ENCODE measurements at places on chromosomes 4 and X.

DNA sequence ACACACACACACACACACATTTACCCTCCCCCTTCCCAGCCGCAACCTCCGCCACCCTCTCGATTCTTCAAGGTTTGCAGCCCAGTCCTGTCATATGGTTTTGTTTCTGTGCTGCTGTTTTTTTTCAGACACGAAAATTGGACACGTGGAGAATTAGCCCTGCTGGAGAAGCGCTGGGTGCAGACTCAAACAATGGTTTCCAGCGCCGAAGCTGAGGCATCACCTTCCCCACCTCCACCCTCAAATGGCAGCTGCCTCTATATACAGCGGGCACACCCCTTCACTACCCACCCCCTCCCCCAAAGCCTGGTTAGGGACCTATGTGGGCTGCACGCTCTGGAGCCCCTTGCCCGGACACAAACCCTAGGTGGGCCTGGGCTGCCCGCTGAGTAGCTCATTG, 87.9 kb downstream of the BCOR start:
- DNase-seq, result no peak

DNA sequence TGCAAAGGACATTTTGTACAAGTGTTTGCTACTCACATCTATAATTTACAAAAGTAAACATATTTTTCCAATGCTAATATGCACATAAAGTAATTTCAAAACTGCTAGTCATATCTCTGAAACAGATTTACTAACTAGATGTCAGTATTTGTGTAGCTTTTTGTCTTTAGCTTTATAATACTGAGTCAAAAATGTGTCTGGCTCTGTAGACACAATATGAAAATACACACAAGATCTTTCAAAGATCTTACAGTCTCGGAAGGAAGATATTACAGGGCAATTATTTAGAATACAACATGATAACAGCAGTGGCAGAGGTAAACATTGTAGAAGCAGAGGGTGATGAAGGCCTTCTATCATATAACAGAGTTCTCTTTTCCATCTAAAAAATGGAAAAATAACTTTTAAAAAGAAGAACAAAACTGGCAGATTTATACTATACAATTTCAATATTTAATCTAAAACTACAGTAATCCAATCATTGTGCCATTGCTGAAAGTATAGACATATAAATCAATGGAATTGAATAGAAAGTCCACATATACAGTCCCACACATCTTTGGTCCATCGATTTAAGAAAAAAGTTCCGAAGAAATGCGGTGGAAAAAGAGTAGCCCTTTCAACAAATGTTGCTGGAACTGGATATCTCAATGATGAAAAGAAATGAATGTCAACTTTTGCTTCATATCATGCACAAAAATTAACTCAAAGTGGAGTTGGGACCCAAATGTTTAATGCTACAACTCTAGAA, 29.4 kb downstream of the ARAP2 start:
- no peak for DNase-seq

- no peak for DNase-seq
Observed at GRCh38 chrX:151177141-151178027, 1.0 kb downstream of the GPR50 start.

DNA sequence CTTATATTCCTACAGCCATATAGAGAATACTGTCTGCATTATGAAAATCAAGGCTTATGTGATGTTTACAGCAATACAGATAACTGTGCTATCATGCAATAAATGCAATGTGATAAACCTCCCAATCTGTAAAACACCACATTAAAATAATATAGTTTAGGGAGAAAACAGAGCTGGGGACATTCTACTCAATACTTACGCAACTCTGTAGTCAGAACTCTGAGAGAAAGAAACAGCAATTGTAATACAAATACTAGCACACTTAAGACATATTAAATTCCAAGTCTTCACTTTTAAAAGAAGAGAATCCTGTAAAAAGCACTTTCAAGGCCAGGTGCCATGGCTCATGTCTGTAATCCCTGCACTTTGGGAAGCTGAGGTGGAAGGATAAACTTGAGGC, 61.4 kb downstream of the ANKRD17 start:
- no peak for DNase-seq

DNA sequence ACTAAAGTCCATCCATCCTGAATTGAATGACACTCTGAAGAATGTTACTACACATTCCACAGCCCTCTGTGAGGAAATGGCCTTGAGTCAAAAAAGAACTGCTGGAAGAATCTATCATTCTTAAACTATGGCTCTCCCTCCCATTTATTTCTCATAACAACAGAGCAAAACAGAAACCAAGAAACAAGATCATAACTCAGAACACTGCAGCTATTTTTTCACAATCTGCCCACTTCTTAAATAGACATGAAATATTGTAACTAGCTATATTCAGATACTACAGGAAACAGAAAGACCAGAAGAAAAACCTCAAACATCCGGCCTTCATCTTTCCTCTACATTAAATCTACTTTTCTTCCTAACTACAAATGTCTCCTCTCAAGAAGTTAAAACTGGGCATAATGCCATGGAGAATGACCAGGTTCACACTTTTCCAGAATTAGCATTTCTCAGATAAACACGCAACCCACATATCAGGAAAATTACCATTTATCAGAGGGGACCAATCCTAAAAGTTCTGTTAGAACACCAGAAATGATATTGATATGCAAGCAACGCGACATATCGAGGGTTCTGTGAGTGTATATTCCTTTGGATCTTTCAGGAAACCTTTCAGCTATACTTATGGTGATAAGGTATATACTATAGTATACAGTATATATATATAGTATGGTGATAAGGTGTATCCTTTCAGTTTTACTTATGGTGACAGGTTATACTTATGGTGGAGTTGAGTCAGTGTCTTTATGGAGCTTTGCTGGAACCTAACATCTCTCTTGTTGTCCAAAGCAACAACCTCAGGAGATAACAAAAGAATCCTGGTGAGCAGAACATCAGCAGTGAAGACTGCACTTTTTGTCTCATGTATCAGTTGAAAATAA, 60.4 kb upstream of the IRF2 start:
- DNase-seq, result no peak

DNA sequence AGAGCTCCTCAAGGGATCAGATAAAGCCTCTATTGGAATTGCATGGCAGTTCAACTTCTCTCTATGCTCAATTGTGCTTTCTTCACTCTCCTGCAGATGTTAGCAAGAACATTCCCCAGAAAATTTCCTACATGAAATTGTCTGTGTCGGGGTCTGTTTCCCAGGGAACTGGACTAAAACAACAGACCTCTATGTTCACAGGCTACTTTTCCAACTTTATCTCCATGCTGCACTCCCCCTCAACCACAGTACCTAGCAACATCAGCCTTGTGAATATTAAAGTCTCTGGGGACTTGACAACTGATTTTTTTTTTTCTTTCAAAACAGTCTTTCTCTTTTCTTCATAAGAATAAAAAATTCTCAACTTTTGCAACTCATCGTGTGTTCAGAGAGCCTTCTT, 1470.8 kb upstream of the ADGRL3 start:
- DNase-seq, result no peak

DNA sequence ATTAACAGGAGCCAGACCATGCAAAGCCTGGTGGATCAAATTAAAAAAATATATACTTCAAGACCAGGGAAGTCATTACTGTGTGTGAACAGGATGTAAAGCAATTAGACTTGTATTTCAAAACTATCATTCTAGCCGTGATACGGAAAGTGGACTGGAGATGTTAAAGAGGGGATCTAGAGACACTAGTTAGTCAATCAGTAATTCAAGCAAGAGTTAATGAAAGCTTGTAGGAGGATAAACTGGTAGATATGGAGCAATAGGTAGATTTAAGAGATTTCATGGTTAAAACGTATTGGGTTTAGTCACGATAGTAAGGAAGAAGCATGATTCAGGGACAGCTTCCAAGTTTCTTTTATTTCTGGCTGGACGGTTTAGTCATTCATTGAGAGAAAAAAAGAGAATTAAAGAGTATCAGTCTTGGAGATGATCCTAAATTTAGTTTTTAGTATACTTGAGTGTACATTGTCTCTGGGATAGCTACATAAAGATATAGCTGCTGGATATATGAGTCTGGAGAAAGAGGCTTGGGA, 3.9 kb downstream of the MAD2L1 start:
- no peak for DNase-seq

DNA sequence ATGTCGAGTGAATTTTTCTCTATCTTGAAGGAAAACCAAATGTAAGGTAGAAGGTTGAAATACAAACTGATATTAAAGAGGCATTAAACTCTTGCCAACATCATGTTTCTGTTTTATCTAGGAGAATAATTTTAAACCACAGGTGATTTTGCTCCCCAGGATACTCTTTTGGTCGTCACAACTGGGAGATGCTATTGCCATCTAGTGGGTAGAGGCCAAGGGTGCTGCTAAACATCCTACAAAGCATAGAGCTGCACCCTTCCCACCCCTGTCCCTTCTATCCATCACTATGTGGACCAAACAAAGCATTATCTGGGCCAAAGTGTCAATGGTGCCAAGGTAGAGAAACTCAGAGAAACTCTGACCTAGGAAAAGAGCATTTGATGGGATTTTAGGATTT, 154.6 kb upstream of the MAGEB2 start:
- no peak for DNase-seq

Data from A549 (cell line).